ENCODE measurements at places on chromosomes 5 and 9. TPM values are rescaled to one million over a fixed set of nuclear protein-coding genes. Genes with fewer than 3 reads are reported as not detected.

Gene MAP1B
- total RNA-seq: 38.7 TPM

Gene COL5A1
- total RNA-seq: 37.0 TPM

Gene GRM6
- not detected for total RNA-seq

Gene TLR4
- total RNA-seq: 0.20 TPM

Gene OMD
- total RNA-seq: not detected

Gene CLK4
- total RNA-seq: 8.7 TPM

Gene CBY3
- not detected for total RNA-seq

Gene HTR1A
- total RNA-seq: not detected

Gene DROSHA
- total RNA-seq: 44.9 TPM

Gene IL4
- total RNA-seq: not detected

Gene UGT3A2
- total RNA-seq: not detected

Gene FRRS1L
- total RNA-seq: 0.22 TPM

Gene LYRM7
- total RNA-seq: 4.2 TPM

Gene FAM151B
- 1.3 TPM for total RNA-seq

Gene DDX4
- 0.05 TPM for total RNA-seq

Gene PCDHB11
- total RNA-seq: not detected

Gene BARHL1
- total RNA-seq: not detected

Gene FBP2
- not detected for total RNA-seq

Gene PLEKHG4B
- total RNA-seq: 1.5 TPM

Gene AHRR
- total RNA-seq: 5.4 TPM

Gene ZBED3
- total RNA-seq: 4.2 TPM

Gene C6
- total RNA-seq: not detected

Gene SAXO1
- not detected for total RNA-seq

Gene NIPAL4
- 12.3 TPM for total RNA-seq

Gene ABLIM3
- total RNA-seq: 21.0 TPM

Gene CMBL
- 19.1 TPM for total RNA-seq

Gene PLAC8L1
- total RNA-seq: 0.38 TPM

Gene IL5
- total RNA-seq: 0.47 TPM

Gene DRD1
- 0.07 TPM for total RNA-seq

Gene CDH10
- 0.13 TPM for total RNA-seq

Gene PKD2L2
- not detected for total RNA-seq

Gene SHOC1
- 0.02 TPM for total RNA-seq

Gene DAB2IP
- 11.0 TPM for total RNA-seq

Gene IL3
- total RNA-seq: not detected

Gene MRPS30
- 35.7 TPM for total RNA-seq

Gene DOCK8
- 0.31 TPM for total RNA-seq

Gene PFN3
- not detected for total RNA-seq

Gene DNAH5
- total RNA-seq: 2.0 TPM

Gene MARCOL
- not detected for total RNA-seq

Gene CAST
- 193 TPM for total RNA-seq

Gene LRRC8A
- total RNA-seq: 180 TPM

Gene PCDHA9
- not detected for total RNA-seq

Gene ZNF366
- not detected for total RNA-seq

Gene IFNK
- not detected for total RNA-seq

Gene CARTPT
- total RNA-seq: not detected

Gene CLIC3
- total RNA-seq: 6.7 TPM

Gene GFI1B
- total RNA-seq: 0.17 TPM

Gene PHF24
- total RNA-seq: 0.19 TPM

Gene IRF1
- 31.8 TPM for total RNA-seq

Gene SYNPO
- 17.3 TPM for total RNA-seq

Gene ENG
- total RNA-seq: 0.07 TPM

Gene SPINK5
- total RNA-seq: not detected

Gene GHR
- total RNA-seq: 0.06 TPM

Gene KLHL3
- total RNA-seq: 0.07 TPM

Gene LRRC26
- total RNA-seq: 1.5 TPM

All from A549 treated with dexamethasone at 1 μM for 4 hours (cell line).